ENCODE measurements at places on chromosomes 7 and 10.

GRCh38 chr10:109992485-109992884 is 15.3 kb upstream of the ADD3 start:
- DNase-seq, result no peak

DNA sequence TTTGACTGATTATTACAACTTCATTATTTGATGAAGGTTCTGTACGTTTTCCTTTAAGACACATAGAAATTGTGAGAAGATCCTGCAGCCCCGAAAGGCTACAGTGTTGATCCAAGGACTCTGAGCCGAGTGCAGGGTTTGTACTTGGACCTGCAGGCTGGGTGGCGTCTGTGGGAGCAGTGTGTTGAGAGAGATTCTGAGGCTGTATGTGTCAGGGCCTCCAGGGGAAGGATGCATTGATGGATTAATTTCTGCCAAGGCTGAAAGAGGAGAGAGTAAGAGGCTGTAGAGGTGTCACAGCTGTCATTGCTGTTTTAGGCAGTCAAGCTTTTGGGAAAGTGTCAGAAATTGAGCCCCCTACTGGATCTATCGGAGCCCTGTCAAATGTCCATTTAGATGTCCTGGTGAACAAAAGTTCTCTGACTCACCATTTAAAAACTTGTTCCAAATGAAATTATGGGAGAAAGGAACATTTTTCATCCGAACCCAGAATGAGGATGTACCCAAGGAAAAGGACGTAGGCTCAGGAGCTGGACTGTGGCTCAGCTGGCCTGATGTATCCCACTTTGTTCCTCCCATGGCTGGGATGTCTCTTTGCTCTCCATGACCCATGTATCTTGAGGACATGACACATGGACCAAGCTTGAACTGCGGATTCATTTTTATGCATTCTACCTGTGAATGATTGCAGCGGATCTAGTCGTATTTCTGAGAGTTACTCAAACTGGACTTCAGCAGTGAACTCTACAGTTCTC is 102.2 kb downstream of the TCF7L2 start:
- DNase-seq, result peak; percentile 26

- no peak for DNase-seq
These were observed 19.2 kb downstream of the CFAP70 start for GRCh38 chr10:73339436-73339835.

DNA sequence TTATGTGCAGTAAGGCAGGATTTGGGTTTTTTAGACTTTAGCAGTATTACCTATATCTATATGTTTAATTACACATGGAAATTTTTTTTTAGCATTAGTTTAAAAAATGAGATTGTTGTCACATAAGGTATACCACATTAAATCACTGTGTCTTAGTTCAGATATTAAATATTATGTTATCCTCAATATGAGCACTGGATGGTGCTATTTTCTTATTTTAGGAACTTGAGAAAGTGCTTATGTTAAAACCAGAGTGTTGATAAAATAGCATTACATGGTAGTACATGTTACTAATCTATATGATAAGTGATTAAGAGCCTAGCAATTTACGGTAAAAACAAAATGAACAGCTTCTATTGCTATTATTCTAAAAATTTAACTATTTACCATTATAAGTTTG is 28.8 kb downstream of the MIOS start:
- peak; percentile 71 for DNase-seq

DNA sequence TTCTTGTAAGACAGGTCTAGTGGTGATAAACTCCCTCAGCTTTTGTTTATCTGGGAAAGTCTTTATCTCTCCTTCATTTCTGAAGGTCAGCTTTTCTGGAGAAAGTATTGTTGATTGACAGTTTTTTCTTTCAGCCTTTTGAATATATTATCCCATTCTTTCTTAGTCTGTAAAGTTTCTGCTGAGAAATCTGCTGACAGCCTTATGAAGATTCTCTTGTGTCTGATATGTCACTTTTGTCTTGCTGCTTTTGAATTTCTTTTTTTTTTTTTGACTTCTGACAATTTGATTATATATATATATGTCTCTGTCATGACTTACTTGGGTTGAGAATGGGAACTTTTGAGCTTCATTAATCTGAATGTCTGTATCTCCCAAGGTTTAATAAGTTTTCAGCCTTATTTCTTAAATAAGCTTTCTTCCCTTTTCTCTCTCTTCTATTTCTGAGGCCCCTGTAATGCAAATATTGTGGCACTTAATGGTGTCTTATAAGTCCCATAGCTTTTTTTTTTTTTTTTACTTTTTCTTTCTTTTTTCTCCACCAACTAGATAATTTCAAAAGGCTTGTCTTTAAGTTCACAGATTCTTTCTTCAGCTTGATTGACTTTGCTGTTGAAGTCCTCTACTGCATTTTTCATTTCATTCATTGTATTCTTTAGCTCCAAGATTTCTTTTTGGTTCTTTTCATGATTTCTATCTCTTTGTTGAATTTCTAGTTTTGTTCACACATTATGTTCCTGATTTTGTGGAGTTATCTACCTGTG is 81.4 kb upstream of the IL6 start:
- no peak for DNase-seq

- no peak for DNase-seq
These were observed 236.2 kb upstream of the PITRM1 start for GRCh38 chr10:3408603-3409365.

DNA sequence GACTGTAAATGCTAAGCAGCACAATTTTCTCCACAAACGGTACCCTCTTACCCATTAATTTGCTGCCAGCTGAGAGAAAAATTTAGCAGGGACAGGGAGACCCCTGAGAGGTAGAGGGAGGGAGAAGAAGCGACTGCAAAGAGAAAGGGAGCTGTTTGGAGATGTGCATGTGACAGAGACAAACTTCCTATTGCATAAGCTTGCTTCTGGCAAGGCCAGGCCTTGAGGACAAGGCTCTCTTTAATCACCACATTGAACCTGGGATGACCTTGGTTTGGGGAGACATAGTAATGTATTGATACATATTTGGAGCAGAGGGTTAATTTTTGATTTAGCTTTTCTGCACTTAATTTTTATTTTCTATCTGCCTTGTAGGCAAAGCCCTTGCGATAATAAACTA is 31.1 kb upstream of the HIBADH start:
- no peak for DNase-seq

DNA sequence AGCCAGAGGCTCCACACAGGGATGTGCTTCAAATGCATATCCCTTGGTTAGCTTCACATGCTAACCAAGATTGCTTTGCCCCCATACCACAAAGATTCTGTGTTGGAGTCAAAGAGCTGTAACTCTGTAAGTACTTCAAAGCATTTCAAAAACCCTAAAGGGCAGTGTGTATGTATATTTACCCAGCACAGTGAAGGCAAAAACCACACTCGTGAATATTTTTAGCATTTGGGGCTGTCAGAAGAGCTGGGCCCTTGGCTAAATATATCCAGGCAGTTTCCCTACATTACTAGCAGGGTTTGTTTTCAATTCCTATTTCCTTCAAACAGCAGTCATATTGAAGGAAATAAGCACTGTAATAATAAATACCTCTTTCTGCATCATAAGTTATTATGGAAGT is 84.2 kb upstream of the STEAP1B start:
- DNase-seq, result no peak

DNA sequence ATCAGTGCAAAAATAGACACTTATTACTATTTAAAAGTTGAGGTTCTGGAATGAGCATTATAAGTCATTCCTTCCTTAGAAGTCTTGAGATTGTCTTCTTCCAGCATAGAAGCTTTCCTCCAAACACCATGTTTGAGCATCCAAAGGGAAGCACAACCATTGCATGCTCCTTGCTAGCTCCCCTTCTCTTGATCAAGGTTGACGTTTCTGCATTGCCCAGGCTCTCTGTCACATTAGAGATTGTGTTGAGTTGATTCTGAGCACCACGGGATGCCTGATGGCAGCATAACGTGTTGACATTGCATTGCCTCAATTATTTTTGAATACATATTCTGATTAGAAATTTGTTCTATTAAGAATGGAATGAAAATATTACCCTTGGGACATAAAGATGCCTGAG is 322.2 kb downstream of the CDK14 start:
- DNase-seq, result no peak

DNA sequence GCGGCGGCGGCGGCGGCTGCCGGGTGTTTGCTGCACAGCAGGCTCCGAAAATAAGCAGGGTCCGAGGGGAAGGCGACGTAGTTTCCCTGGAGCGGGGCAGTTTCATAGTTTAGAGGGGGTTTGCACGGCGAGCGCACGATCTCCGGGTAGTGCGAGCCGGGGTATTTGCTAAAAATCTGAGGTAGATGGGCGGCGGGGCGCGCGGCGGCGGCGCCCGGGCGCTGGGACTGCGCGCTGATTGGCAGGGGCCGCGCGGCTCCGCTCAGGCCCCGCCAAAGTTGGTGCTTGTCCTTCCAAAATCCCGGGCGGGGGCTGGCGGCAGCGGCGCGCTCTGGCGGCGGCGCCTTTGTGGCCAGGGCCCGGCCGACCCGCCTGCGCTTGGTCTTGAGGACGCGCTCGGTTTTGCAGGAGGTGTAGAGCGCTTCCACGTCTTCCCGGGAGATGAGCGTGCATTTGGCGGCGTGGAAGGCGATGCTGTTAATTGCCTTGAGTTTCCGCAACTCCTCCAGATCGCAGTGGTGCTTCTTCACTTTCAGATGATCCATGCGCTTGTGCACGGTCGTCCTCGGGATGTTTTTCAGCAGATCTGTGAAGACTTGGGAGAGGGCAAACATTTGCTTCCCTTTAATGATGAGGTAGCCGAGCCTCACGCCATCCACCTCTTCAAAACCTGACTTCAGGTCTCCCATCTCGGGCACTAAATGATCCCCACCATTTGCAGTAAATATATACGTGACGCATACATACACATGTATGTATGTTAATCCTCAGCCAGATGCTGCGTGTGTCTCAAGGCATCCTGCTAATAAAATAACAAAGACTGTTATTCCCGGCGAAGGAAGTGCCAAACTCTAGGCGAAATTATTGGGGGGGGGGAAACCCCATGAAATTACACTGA is 8.1 kb downstream of the SKIDA1 start:
- peak; percentile 52 for DNase-seq

GRCh38 chr7:7178081-7178480 is 4.3 kb upstream of the C1GALT1 start:
- no peak for DNase-seq

- no peak for DNase-seq
These were observed 31.2 kb downstream of the ARMC10 start for GRCh38 chr7:103106005-103106702.

DNA sequence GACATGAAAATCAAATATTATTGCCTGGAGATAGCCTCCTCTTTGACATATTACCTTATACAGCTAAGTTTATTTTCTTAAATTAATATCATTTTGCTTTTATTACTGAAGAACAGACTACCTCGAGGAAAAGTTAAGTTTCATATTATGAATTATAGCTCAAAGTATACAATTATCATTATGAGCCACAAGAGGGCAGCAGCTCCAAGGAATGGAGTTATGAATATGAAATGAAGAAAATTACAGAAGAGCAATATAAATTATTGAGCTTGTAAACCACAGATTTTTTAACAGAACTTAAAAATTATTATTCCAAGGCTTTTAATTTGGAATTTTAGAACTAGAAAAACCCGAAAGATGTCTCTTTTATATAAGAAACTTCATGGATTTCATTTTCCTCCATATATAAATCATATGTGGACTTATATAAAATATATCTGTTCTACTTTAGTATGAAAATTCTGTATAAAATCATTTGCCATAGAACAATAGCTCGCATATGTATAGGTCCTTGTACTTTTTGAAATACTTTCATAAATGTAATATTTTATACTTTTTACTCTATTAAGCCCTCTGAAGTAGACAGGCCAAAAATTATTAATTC is 40.1 kb downstream of the IQUB start:
- DNase-seq, result peak; percentile 60

- no peak for DNase-seq
These were observed 2.1 kb downstream of the FRAT1 start for GRCh38 chr10:97321032-97321803.

- no peak for DNase-seq
These were observed 20.0 kb downstream of the SH3PXD2A start for GRCh38 chr10:103835096-103836050.

DNA sequence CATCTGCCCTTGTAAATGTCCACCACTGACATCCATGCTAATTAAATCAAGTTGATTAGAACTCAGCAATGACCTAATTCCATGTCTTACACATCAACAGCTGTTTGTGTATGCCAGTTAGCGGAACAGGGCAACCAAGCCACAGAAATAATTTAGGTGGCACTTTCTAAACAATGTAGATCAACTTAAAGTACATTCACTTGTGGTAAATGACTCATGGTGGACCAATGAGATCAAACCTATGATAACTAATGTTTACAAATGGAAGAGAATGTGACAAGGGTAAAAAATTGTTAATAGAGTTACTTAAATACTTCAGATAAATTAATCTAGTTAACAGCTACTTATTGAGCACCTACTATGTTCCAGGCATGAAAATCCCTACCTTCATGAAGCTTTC is 63.1 kb upstream of the ICA1 start:
- no peak for DNase-seq

GRCh38 chr7:112940314-112940732 is 146.3 kb downstream of the GPR85 start:
- no peak for DNase-seq

GRCh38 chr7:30655096-30655970 is 26.9 kb downstream of the CRHR2 start:
- DNase-seq, result no peak

DNA sequence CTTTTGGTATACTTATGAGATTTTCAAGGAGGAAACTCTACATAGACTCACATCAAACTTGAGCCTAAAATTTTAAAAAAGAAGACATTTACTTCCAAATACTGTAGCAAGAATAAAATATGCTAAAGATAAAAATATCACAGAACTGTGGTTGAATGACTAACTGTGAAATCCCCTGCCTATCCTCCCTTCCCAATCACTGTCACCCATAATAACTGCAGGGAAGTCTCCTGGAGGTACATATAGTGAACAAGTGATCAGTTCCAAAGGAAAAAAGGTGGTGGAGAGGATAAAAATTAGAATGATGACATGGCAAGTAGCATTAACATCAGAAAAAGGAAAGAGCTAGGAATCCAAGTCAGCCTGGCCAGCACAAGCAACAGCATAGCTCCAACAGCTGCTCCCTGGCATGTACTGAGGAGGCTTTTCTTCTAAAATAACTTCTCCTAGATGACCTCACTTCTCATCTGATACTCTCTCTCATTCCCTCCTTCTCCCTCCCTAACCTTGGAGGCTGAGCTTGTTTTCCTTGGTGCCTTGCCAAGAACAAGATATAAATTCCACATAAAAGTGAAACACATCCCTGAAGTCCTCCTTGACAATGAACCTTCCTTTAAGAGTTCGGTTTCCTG is 124.0 kb downstream of the IQUB start:
- DNase-seq, result peak; percentile 49

- no peak for DNase-seq
These were observed 13.7 kb downstream of the INPP5A start for GRCh38 chr10:132551093-132551807.

Data from ACHN (cell line).